ENCODE measurements at places on chromosomes 12 and 14. TPM values are rescaled to one million over a fixed set of nuclear protein-coding genes. Genes with fewer than 3 reads are reported as not detected.

Gene DIO3
- 2.4 TPM for total RNA-seq

DNA sequence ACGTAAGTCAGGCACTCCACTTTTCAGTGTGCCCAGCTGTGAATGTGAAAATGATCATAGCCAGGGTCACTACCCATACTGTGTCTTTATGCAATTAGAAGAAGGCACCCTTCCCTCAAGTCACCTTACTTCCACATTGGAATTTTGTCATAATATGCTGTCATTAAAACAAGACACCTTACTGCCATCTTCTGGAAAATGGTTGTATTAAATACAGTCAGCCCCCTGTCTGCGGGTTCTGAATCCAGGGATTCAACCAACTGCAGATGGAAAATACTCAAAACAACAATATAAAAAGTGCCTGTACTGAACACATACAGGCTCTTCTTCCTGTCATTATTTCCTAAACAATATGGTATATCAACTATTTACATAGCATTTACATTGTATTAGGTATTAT, 70.2 kb upstream of the TBX5 start:
- H3K27ac ChIP-seq = no peak overlapping the region
- no peak for DNase-seq
- H3K4me1 ChIP-seq = no peaks in the 10 kb centered on the region
- H3K4me3 ChIP-seq = no peak overlapping the region

DNA sequence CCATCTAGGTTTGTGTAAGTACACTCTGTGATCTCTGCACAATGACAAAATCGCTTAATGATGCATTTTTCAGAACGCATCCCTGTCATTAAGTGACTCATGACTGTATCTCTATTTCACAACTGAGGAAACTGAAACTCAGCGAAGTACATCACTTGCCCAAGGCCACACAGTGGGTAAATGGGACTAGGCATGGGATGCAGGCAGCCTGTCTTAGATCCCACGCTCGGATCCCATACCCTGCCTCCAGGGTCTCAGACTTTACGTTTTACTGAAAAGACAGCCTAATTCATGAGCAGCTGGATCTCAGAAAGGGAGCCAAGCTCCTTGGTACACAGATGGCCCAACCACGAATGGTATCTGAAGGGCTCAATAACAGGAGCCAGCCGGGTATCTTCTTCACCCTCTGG, 2.4 kb upstream of the MLEC start:
- H3K4me3 ChIP-seq = no peak overlapping the region
- H3K27me3 ChIP-seq = no peaks in the 10 kb centered on the region
- H3K4me1 ChIP-seq = peaks cover 10% of the 10 kb centered on the region
- H3K27ac ChIP-seq = no peak overlapping the region

DNA sequence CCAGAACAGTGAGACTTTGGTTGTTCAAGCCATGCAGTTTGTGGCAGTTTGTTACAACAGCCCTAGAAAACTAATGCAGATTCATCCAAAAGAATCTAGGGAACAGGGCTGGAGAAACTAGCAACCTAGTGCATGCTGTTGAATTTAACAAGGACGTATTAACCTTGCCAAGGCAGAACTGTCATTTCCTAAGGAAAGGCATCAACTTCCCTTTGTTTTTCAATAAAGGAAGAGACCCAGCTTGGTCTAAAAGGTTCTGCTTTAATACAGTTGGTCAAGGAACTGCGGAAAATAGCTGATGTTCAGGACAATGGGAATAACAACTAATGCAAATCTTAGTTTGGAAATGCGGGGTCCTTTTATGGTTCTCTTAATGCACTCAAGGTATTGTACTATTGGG, 11.5 kb downstream of the AK7 start:
- H3K27me3 ChIP-seq = no peaks in the 10 kb centered on the region
- DNase-seq = no peak
- no peak overlapping the region for H3K27ac ChIP-seq
- no peak overlapping the region for H3K4me3 ChIP-seq
- H3K36me3 ChIP-seq = no peaks in the 10 kb centered on the region
- H3K4me1 ChIP-seq = no peaks in the 10 kb centered on the region

GRCh38 chr14:100192250-100192671, 32.8 kb upstream of the DEGS2 start:
- peak overlapping the region; percentile 41 for H3K27ac ChIP-seq
- no peaks in the 10 kb centered on the region for H3K36me3 ChIP-seq
- H3K4me3 ChIP-seq = peak overlapping the region; percentile 37
- H3K27me3 ChIP-seq = no peaks in the 10 kb centered on the region
- no peak for DNase-seq
- peaks cover 18% of the 10 kb centered on the region for H3K4me1 ChIP-seq

DNA sequence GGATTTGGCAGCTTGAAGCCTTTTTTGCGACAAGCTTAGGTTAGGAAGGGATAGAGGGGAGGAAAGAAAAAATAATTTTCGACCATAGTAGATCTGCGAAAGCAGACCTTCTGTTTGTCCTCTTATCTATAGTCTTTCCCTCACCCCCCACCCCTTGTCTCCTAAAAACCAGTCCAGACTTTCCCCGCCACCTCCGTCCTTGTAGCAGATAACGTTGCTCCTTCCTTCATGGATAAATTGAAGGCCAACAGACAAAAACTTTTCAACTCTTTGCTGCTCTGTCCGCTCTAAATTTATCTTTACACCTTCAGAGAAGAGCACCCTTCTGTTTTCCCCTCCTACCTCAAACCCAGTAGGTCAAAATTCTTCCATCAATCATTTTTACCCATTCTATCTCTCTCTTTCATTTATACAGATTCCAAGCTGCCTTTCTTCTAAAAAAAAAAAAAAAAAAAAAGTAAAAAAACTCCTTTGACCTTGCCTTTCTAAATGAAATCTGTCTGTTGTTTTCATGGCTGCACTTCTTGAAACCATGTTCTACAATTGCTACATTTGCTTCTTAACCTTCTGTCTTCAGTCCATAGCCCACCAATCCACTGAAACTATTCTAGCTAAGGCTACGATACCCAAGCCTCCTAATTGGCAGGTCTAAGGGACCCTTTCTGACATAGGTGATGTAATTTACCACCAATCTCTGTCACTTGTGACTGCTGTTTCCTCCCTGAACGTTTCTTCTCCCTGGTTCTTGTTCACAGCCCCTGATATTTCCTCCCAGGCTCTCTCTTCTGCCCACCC, 11.1 kb upstream of the NEMF start:
- no peaks in the 10 kb centered on the region for H3K27me3 ChIP-seq
- H3K36me3 ChIP-seq = no peaks in the 10 kb centered on the region
- H3K4me3 ChIP-seq = peak overlapping the region; percentile 80
- peak; percentile 54 for DNase-seq
- peak overlapping the region; percentile 96 for H3K27ac ChIP-seq

- H3K36me3 ChIP-seq = no peaks in the 10 kb centered on the region
- DNase-seq = peak; percentile 85
- peak overlapping the region; percentile 99 for H3K4me3 ChIP-seq
- no peaks in the 10 kb centered on the region for H3K27me3 ChIP-seq
- peaks cover 45% of the 10 kb centered on the region for H3K4me1 ChIP-seq
Measured at GRCh38 chr12:57844709-57845477, 1.6 kb downstream of the CTDSP2 start.

Gene DIO2
- 4.9 TPM for total RNA-seq

Gene GNB3
- total RNA-seq = 4.8 TPM

GRCh38 chr12:68468036-68468435, 135.9 kb upstream of the MDM1 start:
- no peak for DNase-seq
- no peaks in the 10 kb centered on the region for H3K27me3 ChIP-seq
- no peak overlapping the region for H3K4me3 ChIP-seq
- no peak overlapping the region for H3K27ac ChIP-seq
- no peaks in the 10 kb centered on the region for H3K36me3 ChIP-seq

GRCh38 chr12:131912518-131913274, 16.4 kb upstream of the PUS1 start:
- no peaks in the 10 kb centered on the region for H3K36me3 ChIP-seq
- H3K4me3 ChIP-seq = no peak overlapping the region
- peaks cover 11% of the 10 kb centered on the region for H3K4me1 ChIP-seq
- no peaks in the 10 kb centered on the region for H3K27me3 ChIP-seq
- DNase-seq = peak; percentile 95

Gene ACRBP
- 172 TPM for total RNA-seq

DNA sequence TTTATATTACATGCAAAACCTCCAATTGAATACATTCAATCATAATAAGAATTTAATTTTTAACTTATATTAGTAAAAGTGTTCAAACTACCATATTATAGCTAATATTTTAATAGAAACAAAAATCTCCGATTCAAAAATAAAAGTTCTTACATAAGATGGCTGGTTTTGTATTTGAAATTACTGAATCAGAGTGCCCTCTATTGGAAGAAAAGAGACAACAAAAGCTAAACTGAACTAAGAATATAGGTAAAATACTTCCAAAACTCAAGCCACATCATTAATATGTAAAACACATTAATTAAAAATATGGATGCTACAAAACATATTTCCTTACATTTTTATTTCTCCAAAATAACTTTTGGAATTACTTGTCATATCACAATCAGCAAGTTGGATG, 120.3 kb downstream of the GARIN6 start:
- no peak overlapping the region for H3K27ac ChIP-seq
- DNase-seq = no peak
- no peaks in the 10 kb centered on the region for H3K36me3 ChIP-seq
- no peaks in the 10 kb centered on the region for H3K4me1 ChIP-seq
- H3K27me3 ChIP-seq = no peaks in the 10 kb centered on the region

GRCh38 chr14:58749066-58749669, 111.4 kb downstream of the DACT1 start:
- no peaks in the 10 kb centered on the region for H3K27me3 ChIP-seq
- H3K4me3 ChIP-seq = no peak overlapping the region
- H3K4me1 ChIP-seq = peaks cover 9% of the 10 kb centered on the region

Gene CLEC14A
- total RNA-seq = 9.7 TPM

DNA sequence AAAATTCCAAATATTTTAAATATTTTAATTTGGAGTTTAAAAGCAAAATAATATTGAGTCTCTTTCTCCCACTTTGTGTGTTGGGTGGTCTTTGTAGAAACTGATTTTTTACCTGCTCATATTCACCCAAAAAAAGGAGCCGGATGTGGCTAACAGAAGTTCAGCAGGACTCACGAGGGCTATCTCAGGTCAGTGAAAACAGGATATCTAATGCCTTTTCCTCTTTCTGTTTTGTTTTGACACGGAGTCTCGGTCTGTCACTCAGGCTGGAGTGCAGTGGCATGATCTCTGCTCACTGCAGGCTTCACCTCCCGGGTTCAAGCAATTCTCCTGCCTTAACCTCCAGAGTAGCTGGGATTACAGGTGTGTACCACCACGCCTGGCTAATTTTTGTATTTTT, 30.8 kb downstream of the COA8 start:
- H3K27ac ChIP-seq = peak overlapping the region; percentile 70
- DNase-seq = no peak
- no peaks in the 10 kb centered on the region for H3K36me3 ChIP-seq

DNA sequence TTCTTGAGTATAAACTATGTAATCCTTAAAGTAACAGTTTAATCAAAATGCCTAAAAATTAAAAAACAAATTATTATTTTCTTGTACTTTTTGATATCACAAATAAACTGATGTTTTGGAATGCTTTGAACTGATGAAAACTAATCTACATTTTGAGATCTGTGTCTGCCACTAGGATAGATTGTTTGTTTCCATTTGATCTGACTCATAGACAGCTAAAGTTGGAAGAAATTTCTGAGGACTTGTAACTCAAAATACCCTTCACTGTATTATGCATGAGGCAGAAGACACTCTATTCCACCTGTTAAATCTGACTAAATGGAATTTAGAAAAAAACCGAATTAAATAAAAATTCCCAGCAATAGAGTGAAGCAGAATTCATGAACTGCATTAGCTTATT, 1400.0 kb upstream of the FLRT2 start:
- no peaks in the 10 kb centered on the region for H3K36me3 ChIP-seq
- H3K27ac ChIP-seq = no peak overlapping the region
- no peaks in the 10 kb centered on the region for H3K27me3 ChIP-seq
- no peak overlapping the region for H3K4me3 ChIP-seq
- H3K4me1 ChIP-seq = no peaks in the 10 kb centered on the region

DNA sequence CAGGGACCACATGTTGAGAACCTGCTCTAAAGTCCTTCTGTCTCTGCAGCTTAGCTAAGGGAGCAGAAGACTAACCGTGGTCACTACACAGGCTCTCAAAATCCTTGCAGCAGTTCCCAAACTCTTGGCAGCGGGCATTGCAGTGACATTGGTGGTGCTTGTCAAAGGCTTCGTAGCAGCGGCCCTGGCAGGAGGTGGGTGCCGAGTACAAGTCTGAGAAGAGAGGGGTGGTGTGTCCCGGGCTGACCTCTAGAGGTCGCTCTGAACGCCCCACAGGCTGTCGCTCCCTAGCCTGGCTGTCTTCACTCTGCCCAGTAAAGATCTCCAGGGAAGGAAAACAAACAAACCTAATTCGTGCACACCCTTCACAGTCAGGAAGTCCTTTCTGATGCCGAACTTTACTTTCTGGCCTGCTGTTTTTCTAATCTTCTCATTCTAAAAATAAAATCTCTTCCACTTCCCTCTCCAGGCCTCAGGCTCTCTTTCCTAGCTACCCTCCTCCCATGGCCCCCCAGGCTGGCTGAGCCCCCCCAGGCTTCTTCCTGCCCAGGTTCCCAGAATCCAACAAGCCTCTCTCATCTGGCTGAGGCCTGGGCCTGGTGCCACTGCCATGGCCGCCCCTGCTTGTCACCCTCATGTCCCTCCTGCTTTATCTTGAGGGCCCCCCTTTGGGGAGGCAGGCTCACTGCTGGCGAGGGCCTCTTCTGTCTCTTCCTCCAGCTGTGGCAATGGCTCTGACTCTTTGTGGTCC, 7.7 kb downstream of the ENDOU start:
- H3K27me3 ChIP-seq = no peaks in the 10 kb centered on the region
- DNase-seq = peak; percentile 88
- peak overlapping the region; percentile 76 for H3K27ac ChIP-seq
- peaks cover 36% of the 10 kb centered on the region for H3K4me1 ChIP-seq

Gene LRFN5
- 6.8 TPM for total RNA-seq

Gene ARHGEF40
- total RNA-seq = 30.5 TPM

Gene TEX52
- 4.7 TPM for total RNA-seq

DNA sequence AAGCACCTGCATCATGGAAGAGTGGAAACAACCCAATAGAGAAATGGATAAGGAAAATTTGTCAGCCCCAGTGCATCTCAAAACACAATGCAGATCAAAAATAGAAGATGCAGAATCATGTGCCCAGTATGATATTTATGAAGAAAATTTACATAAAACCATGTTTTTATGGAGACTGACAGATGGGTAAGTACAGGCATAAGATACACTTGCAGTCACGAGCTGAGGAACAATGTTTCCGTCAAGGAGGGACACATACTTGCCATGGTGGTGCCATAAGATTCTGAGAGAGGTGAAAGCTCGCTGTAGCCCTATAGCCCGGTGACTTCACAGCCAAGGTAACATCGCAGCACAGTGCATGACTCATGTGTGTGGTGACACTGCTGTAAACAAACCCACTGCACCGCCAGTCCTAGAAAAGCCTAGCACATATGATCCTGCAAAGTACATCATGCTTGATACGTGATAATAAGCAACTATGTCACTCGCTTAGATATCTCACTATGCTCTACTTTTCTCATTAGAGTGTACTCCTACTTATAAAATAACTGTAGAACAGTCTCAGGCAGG, 112.6 kb downstream of the RIMBP2 start:
- H3K27ac ChIP-seq = no peak overlapping the region
- no peak overlapping the region for H3K4me3 ChIP-seq
- no peak for DNase-seq
- H3K27me3 ChIP-seq = no peaks in the 10 kb centered on the region
- no peaks in the 10 kb centered on the region for H3K36me3 ChIP-seq
- no peaks in the 10 kb centered on the region for H3K4me1 ChIP-seq

Gene ZBTB39
- total RNA-seq = 21.7 TPM

Measured in testis (tissue), 5 donors.